Spinal cord (tissue), 10 donors: ENCODE measurements at places on chromosomes 1 and 21.

GRCh38 chr1:111221633-111222291 is 5.8 kb upstream of the CHI3L2 start:
- DNase-seq: no peak

DNA sequence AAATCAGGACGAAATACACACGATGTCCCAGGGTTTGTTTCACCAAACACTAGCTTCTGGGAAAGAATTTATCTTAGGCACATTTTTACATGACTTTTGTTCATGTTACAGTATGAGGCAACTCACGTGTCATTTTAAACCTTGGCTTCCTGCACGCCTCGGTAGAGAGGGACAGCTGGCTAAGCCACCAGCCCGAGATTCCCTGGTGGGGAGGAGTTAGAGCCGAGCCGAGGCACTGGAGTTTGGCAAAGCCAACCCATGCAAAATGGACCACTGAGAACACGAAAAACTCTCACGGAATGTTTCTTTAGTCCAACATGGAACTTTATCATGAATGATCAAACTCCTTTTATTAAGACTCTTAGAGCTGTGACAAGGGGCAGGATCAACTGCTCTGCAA is 240.0 kb downstream of the DYRK1A start:
- no peak for DNase-seq

- DNase-seq: no peak
These were observed 45.4 kb upstream of the ATP1B1 start for GRCh38 chr1:169060919-169061639.

DNA sequence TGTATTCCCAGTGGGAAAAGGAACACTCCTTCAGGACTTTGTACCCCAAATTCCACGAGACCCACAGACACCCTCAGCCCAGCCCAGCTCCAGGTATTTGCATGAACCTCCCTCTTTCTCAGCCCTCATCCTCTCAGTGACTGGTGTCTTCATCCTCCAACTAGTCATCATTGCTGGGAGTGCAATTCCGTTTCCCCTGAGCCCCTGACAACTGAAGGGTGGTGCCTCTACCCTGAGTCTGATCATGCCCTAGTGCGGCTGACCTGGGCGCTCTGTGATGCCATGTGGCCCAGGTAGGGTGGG is 3.8 kb upstream of the ZNF692 start:
- DNase-seq: no peak

DNA sequence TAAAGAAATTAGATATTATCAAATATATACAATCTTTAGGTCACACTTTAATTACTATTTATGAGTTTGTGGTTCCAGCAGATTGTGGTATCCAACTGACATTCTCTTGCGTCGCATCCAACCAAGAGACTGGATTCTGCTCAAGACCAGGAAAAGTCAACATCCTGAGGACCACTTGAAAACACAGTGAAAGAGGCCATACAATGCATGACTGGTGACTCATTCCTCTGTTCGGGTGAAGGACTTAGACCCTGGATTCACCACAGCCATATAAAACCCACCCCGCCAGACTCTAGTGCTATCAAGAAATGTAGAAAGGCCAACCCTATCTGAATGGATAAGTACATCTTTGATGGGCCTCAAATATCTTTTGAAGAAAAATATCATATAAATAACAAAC is 14.5 kb upstream of the CFHR4 start:
- DNase-seq: no peak

DNA sequence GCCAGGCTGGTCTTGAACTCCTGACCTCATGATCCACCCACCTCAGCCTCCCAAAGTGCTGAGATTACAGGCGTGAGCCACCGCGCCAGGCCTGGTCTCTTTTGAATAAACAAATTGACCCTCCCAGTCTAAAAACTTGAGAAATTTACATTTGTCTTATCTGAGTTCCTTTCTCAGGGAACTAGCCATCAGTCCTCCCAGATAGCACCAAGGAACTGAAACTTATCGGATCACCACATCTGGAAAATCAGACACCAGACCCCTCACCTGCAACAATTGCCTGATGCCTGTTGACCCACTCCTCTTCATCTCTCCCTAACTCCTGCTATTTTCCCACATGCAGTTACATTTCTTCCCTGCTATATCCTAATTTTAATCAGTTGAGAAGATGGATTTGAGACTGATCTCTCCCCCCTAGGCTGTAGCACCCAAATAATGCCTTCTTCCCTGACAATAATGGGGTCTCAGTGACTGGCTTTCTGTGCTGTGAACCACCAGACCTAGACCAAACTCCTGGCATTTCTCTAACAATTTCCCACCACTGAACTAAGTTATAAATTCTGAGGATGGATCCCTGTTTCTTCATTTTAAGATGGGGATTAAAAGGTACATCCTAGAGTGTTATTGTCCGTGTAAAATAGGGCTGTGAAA is 951 bp upstream of the CBR1 start:
- DNase-seq: no peak

DNA sequence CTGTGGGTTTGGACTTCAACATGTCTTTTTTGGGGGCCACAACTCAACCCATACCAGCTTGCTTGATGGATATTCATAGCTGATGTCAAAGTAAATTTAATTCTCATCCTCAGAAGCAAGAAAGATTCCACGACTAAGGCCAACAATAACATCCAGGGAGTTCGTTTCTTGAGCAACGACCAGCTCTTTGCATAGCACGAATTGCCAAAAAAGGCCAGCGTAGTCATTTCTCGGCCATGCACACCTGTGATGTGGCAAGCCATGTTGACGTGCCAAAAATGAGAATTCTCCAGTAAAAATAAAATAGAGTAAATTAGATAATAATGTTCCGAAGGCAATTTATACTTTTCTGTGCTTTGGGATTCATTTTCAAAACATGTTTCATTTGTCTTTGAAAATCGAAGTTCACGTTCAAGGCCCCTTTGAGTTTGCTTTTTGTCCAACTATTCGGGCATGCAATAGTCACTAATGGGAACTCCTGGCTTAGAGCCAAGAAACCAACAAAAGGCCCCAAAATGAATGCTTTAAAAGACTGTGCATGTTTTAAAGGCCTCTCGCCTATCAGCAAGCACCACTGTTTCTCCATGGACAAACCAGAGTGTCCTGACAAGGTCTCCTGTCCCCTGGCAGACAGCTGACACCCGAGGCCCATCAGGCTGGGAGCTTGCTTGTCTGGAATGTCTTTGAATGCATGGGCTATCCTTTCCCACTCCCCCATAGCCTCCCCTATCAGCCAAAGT is 14.4 kb upstream of the IGSF5 start:
- DNase-seq: peak; percentile 36

DNA sequence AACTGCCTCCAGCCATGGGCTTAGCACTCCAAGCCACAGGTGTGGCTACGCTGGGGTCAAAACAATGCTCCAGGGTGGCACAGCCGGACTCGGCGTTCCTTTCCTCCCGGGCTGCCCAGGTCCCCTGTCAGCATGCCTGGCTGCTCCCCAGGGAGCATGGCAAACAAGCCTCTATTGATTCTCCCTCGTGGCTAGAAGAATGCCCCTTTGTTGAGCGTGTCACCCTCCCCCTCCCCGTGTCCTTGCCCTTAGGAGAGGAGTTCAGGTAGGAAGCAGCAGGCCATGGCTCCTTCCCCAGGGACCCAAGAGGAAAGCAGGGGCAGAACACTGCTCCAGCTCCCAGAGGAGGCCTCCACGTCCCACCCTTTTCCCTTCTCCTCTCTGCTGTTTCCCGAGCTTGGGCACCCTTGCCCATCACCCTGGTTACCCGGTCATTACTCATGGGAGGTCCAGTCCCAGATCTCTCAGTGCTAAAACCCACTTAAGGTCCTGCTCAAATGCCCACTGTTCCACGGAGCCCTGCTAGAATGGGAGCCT is 57.4 kb upstream of the CITED4 start:
- no peak for DNase-seq

- no peak for DNase-seq
These were observed 30.1 kb upstream of the DNAJC6 start for GRCh38 chr1:65279070-65279779.

- no peak for DNase-seq
These were observed 150.8 kb upstream of the SGIP1 start for GRCh38 chr1:66383168-66383567.
